ENCODE measurements at places on chromosomes 7 and 10. TPM values are rescaled to one million over a fixed set of nuclear protein-coding genes. Genes with fewer than 3 reads are reported as not detected.

GRCh38 chr10:48500771-48501170, 104.1 kb downstream of the ARHGAP22 start:
- DNase-seq, result no peak

- peak; percentile 43 for DNase-seq
Measured at GRCh38 chr7:32163141-32163806, 93.1 kb upstream of the PDE1C start.

- no peak for DNase-seq
Measured at GRCh38 chr10:86265895-86266259, 100.7 kb downstream of the GRID1 start.

GRCh38 chr7:98879198-98879978, 1.1 kb downstream of the TRRAP start:
- peak; percentile 43 for DNase-seq

DNA sequence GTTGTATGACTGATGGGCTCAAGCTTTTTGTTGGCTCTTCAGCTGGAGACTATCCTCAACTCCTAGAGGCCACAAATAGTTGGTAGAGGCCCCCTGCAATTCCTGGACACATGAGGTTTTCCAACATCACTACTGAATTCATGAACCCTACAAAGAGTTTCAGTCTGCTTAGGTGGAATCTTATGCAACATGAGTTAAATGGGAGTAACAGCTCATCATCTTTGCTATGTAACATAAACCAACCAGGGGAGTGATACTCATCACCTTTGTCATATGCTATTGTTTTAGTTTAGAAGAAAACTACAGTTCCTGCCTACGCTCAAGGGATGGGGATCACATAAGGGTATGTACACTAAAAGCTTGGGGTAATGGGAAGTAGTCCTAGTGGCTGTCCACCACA, 729.4 kb downstream of the SORCS1 start:
- DNase-seq, result no peak

DNA sequence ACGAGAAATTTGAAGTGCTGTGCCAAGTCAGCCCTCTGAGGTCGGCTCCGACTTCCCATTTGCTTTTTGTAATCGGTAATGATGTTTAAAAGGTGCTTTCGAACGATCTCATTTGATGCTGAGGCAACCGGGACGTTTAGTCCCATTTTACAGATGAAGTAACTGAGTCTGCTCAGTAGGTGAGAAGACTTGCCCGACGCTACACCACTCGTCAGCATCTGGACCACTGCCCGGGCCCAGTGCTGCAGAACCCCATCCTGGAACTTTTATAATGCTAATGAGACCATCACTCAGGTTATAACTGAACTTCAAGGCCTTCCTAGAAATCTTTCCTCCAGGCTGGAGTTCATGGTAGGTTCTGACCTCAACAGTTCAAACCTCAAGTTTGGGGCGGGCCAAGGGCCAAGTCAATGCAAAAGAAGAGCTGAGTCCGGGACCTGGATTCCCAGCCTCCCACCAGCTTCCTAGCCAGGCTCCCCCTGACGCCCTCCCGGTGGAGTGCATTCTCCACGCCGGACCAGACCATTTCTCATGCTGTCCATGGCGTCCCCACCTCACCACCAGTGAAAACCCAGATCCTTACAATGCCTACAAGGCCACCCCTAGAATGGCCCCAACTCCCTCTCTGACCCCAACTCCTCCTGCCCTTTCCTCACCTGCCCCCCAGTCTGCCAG, 699 bp upstream of the PDLIM1 start:
- peak; percentile 20 for DNase-seq

The FFAR4 gene
- total RNA-seq, result 1.0 TPM
